ENCODE measurements at places on chromosomes 13 and 19. TPM values are rescaled to one million over a fixed set of nuclear protein-coding genes. Genes with fewer than 3 reads are reported as not detected.

DNA sequence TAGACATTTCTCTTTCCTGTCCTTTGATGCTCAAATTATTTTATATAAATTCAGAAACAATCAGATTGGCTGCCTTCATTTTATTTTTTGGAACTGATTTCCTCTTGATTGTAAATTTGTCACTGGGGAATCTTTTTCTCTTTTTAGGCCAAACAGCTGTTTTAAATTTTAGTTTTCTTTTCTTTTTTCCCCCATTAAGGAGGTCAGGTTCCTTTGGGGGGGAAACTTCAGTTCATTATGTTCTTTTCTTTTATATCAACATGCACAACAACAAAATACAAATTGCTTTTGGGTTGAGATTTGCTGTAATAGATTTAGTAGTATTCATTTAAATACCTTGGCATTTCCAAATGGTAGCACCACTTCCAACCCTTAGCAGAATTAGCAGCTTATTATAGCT lies 264.8 kb upstream of the SPRY2 start:
- no peak for DNase-seq

- no peak for DNase-seq
These were observed 1815.9 kb downstream of the PCDH9 start for GRCh38 chr13:65414187-65414586.

DNA sequence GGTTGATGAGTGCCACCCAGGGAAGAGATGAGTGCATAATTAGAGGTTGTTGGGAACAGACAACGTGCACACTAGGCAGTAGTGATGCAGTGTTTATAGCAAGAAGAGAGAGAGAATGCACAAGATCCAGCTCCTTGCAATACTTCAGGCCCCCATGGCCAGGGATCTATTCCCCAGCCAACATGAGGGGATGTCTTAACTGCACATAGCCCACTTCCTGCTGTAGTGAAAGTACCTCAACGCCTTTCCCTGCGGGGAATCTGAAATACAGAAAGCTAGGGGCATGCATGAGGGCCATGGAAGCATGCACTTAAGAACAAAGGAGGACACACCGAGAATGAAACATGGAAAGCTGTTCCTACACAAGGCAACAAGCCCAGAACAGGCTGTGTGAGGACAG lies 636.7 kb upstream of the GPC6 start:
- no peak for DNase-seq

DNA sequence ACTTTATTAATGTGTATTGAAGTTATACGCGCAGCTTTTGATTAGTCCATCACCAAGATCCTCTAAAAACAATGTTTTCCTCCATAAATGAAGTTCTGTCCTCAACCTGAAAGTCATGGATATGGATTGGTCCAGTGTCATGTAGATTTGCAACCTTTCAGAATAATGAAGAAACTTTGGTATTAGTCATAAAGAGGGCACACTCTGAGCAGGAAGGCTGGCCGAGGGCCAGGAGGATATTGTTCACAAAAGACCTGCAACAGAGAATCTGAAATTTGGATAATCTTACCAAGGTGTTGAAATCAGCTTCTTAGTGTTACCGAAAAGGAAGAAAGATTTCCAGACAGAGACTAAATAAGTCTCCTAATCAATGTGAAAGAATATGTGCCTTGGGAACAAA lies 20.7 kb downstream of the CLDN10 start:
- DNase-seq = no peak

GRCh38 chr13:100734194-100734720 lies 59.7 kb upstream of the TMTC4 start:
- no peak for DNase-seq

DNA sequence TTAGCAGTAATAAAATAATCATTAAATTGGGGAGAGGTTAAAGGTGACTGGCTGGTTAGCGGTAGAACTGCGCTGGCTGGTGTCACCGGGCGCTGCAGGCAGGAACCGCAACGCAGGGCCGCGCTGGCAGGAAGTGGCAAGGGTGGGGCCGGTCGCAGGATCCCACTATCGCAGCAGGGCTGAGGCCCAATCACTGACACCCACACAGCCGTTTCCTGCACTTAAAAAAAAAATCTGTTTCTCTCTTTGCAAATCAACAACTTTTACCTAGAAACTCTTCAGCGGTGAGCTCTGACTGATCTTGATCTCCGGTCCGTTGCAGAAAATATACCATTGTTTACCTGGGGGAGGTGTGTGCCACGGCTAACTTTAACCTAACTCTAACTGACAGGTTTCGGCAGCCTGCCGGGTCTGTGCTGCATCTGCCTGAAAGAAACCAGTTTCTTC lies 46.9 kb downstream of the KLF2 start:
- DNase-seq = no peak

GRCh38 chr13:42454749-42455148 lies 119.2 kb upstream of the TNFSF11 start:
- no peak for DNase-seq

DNA sequence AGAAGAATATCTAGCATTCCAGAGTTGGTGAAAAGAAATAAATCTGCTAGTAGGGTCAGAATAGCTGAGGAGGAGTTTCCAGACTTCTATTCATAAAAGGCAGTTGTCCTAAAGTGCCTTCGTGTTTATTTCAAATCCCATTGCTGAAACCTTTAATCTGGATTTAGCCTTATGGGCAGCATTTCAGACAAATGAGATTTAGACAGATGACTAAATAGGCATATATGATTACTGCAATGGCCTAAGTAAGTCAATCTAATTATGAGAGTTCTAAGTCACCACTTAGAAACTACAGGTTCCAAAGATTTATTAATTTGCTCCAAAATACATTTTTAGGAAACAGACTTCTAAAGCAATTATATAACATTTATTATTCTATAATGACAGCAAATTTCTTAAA lies 368.7 kb downstream of the LIG4 start:
- no peak for DNase-seq

GRCh38 chr19:45352914-45353796 lies 12.6 kb downstream of the KLC3 start:
- no peak for DNase-seq

DNA sequence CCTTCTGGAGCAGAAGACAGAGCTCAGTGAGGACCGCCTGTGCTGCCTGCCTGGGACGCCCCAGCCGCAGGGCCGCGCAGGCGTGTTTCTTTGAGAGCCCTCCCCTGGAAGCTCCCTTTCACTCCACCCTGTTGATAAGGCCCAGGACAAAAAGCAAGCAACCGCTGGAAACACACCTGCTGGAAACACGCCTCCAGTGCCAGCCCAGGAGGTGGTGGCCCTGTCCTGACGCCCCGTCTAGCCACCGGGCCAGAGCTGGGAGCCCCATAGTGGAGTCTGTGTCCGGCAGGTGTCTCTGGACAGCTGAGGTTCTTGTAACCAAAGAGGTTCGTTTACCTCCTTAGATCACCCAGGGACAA lies 173.8 kb downstream of the KATNAL1 start:
- DNase-seq = no peak

- peak; percentile 95 for DNase-seq
These were observed 5.5 kb downstream of the ZBTB7A start for GRCh38 chr19:4061178-4061682.

Gene ZNF304
- total RNA-seq = 13.8 TPM

Gene METTL21C
- total RNA-seq = not detected

Gene CNMD
- total RNA-seq = not detected

Gene FBXW9
- total RNA-seq = 11.4 TPM

Gene IL4I1
- total RNA-seq = 12.8 TPM

Gene CFAP97D2
- not detected for total RNA-seq

Gene ATF5
- total RNA-seq = 36.4 TPM

Gene SIGLEC8
- 1.8 TPM for total RNA-seq

Gene WTIP
- 22.3 TPM for total RNA-seq

Gene ZNF814
- total RNA-seq = 27.7 TPM

All from kidney (tissue), 22 donors.